ENCODE measurements at places on chromosomes 3 and 15.

DNA sequence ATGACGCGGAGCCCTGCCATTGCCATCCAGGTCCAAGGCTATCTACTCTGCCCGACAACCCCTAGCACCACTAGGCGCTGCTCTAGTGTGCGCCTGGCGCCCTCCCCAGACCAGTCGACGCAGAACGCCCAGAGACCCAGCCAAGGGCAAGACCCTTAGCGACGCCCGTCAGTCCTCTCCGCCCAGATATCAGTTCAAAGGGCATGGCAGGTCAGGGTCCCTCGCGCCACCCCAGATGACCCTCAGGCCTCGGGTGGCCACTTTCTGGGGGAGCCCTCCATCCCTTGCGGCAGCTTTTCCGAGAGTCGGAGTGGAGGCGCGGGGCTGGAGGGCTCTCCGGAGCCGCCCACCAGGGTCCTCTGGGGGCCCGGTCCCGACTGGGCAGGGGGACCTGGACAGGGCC, 371 bp upstream of the CLSTN2 start:
- DNase-seq: no peak

- DNase-seq: no peak
These were observed 73.0 kb downstream of the COL8A1 start for GRCh38 chr3:99711351-99711750.

GRCh38 chr3:168707900-168708299, 612.2 kb upstream of the GOLIM4 start:
- DNase-seq: no peak

GRCh38 chr3:87267953-87268645, 8.3 kb downstream of the POU1F1 start:
- no peak for DNase-seq

GRCh38 chr3:31364188-31364587, 168.5 kb upstream of the STT3B start:
- DNase-seq: no peak

DNA sequence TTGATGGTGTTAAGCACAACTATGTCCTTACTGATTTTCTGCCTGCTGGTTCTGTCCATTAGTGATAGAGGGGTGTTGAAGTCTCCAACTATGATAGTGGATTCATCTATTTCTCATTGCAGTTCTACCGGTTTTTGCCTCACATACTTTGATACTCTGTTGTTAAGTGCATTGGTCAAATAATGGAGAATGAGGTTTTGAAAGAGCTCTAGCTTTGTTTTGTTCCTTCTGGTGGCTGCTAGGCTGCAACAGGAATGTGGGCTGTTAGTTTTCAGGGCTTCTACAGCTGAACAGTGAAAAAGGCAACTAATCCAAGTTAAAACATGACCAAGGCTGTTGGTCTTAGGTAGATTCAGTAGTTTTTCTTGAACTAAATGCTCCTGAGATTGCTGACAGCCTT, 62.6 kb downstream of the BTD start:
- no peak for DNase-seq

DNA sequence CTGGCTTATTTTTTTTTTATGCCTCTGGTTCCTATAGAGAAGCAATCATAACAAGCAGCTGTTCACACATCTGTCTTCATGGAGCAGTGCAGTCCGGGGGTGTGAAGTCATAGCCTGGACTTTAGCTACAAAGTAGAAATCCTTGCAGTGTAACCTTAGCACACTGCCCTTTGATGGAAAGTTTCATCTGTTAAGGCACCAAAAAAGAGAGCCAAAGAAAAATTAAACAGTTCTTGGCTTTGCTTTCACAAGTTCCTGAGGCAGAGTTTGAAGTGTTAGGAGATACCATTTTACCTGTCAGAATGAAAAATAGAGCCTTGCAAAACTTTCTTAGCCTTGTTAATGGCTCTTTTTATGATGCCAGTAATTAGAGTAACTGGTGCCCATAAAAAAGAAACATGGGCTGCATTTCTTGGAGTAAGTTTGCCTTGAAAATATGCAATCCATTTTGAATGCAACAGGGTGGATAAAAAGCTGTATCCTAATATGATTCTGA, 84.1 kb downstream of the PIK3R4 start:
- no peak for DNase-seq

DNA sequence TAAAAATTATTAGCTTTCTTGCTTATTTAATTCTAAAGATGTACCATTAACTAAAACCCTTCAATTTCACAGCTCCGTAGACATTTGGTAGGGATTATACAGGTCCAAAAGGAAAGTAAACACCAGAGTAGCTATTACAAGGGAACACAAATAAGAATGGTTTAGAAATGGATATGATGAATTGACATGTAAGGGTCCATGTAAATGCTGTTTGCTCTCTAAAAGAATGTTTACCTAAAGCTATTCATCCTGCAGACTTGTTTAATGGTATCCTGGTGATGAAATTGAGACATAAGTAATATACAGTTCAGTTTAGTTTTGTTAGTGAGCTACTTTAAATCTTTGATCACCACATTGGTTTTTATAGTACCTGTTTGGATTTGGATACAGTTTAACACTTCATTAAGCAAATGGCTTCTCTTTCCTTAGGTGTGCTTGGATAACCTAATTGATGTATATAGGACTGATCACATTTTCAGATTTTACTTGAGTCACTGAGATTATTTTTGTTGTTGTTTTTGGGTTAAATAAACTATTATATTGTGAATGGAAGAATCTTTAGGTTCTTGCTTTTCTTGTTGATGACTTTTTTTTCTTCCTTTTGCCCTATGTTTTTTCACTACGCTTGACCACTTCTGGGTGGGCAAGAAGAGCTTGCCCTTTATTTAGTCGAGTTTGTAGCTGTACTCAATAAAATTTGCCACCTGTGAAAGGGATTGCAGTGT, 115.4 kb downstream of the TCF12 start:
- DNase-seq: no peak

DNA sequence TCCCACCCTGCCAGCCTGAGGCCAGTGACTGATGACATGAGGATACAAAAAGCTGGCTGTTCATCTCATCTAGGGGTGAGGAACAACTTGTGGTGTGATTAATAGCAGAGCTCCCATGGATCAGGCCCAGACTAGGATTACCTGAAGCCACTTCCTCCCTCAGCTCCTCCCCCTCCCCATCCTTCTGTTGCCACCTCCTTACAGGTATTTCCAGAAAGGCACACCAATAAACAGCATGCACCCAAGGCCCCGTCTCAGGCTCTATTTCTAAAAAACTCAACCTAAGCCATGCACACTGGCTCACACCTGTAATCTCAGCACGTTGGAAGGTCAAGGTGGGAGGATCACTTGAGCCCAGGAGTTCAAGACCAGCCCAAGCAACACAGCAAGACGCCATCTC, 54.1 kb downstream of the SRGAP3 start:
- no peak for DNase-seq

DNA sequence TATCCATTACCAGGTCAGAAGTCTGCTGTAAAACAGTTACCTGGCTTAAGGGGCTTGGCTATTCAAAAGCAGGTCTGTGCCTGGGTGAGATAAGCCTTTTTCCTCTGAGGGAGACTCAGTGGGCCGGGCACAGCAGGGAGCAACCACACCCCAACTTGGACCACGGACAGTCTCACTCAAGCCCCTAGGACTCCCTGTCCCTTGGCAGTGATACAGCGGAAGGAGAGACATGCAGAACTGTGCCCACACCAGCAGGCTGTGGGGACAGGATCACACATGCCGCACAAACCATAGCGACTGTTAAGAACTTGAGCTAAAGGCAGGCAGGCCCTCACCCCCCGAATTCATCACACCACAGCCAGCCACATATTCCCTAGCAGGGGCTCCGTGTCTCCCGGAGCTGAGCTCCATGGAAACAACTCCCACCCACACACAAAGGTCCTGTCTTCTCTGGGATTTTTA, 2.8 kb upstream of the GP5 start:
- no peak for DNase-seq

DNA sequence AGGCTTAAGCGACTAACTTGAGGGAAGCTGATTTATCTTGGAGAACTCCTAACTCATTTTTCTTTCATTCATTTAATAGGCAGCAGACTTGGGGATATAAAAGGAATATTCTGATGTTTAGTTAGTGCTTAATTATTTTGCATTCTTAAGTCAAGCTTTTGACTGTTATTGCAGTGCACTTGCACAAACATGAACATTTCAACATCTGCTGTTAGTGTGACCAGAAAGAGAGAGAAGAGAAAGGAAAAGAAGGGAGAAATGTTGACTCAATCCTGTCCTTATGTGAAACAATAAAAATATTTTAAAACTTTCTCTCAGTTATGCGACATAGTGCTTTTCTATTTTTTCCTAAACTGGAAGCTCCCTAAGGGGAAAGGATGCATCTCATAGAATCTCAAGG, 507.8 kb downstream of the LPP start:
- DNase-seq: no peak

- no peak for DNase-seq
These were observed 5.8 kb downstream of the APBA2 start for GRCh38 chr15:28891588-28891987.

DNA sequence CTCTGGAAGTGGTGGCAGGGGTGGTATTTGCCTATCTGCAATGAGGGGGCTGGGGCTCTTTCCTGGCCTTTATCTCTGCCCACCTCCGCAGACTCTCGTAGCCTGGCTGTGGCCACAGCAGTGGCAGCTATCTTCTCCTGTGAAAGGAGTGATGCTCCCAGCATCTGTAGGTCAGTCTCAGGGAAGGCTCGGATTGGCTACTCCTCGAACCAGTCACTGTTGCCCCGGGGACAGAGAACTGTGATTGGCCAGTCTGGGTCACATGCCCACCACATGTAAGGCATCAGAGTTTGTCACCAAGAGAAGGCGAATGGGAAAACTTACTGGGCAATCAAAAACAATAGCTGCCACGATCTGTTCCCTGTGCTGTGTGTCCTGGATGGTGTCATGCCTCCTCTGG, 30.1 kb upstream of the FGD5 start:
- no peak for DNase-seq

DNA sequence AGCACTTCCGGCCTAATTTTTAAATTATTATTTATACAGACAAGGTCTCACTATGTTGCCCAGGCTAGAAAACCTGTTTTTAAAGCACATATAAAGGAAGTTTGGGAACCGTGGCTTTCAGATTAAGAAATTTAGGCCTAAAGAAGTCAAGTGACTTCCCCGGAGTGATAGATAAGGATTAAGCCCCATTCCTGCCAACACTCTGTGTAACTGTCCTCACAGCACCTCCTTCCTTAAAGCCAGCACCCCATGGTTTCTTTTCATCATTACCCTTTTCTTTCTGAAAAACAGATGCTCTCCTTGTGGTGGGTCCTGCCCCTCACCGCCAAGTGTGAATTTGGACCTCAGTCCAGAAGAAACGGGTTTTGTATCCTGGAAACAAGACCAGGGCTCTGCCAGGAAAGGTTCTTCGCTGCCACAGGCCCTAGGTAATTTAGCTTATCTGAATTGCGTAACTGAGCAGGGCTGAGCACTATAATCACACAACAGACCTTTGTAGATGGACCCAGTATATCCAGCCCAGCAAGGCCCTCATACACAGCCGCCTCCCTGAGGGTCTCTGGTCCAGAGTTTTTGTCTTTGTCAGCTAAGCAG, 231.3 kb downstream of the PLCL2 start:
- DNase-seq: no peak

- DNase-seq: no peak
These were observed 101.1 kb downstream of the ADCY5 start for GRCh38 chr3:123347691-123348264.

DNA sequence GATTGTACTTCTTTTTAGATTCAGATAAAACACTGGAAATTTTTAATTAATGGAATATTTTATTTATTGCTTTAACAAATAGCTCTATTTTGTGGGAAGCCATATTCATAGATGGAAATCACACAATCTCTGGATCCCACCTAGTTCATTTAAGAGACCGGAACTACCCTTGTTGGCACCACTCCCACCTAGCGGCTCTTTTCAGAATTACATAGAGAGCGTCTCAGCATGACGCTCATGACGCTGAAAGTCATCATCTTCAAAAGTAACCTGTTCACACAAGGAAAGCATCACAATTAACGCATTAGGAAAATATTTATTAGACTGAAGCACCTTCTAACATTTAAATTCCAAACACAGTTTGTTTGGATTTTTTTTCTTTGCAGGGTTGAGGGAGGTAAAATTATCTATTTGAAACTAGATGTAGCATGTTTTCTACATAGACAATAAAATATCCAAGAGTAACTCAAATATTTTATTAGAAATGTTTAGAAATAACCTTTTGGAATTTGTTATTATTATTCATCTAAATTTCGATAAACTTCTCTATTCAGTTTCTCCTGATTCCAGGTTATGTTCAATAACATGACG, 214.9 kb upstream of the ARRDC4 start:
- DNase-seq: no peak

- DNase-seq: no peak
These were observed 5.6 kb upstream of the CCDC13 start for GRCh38 chr3:42778644-42779043.
